ENCODE measurements at places on chromosomes 11 and 22.

- no peak for DNase-seq
Measured at GRCh38 chr11:37141707-37142106, 543.7 kb upstream of the RAG2 start.

DNA sequence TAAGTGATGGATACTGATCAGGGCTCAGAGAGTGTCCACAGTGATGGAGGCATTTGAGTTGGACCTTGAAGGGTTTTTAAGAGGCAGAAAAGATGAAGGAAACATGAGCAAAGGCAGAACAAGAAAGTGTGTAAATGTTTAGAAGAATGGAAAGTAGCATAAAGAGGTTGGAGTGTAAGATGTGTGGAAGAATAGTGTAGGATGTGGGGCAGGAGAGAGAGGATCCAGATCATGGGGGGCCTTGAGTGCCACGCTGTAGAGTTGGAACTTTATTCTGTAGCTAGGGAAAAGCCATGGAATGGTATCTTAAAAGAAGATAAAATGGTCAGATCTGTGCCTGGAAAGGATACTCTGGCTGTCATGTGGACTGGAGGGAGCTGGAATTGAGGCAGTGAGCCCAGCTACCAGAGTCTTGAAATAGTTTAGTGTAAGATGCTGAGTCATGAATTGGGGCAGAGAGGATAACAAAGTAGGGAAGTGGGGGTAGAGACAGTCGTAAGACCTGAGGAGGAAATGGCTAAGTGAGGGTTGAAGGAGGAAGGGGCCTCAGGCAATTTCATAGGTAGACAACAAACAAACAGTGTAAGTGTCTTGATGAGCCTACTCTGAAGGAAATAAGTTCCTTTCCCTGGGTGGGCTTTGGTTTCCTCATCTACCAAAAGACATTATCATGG is 6.7 kb downstream of the KCNE3 start:
- DNase-seq = no peak

GRCh38 chr22:45632791-45633515 is 38.7 kb upstream of the ATXN10 start:
- no peak for DNase-seq

DNA sequence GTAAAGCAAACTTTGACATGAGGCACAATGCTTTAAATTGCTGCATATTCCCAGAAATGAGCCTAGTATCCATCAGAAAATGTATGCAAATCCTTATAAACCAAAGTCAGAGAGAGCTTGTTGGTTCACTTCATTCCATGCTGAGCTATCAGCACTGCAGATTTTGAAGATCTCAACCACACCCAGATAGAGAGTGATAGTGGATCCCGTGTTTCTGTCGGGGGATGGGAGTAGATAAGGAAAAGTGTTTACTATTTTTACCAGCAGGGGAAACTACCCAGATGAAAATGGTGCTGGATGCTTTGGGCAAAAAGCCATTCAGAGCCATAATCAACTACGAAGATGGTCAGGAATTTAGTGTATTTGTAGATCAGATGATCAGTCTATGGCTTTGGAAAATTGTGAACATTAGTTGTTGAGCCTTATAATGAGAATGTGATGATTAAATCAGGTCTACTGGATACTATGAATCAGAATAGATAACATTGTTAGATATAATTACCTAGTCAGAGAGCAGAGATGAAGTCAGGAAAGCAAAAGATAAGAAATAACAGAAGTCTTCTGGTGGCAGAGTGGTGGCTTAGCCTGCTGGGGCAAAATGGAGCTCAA is 10.8 kb downstream of the OR51B6 start:
- DNase-seq = no peak

GRCh38 chr11:121613724-121614123 is 161.0 kb upstream of the SORL1-AS1 start:
- DNase-seq = no peak

DNA sequence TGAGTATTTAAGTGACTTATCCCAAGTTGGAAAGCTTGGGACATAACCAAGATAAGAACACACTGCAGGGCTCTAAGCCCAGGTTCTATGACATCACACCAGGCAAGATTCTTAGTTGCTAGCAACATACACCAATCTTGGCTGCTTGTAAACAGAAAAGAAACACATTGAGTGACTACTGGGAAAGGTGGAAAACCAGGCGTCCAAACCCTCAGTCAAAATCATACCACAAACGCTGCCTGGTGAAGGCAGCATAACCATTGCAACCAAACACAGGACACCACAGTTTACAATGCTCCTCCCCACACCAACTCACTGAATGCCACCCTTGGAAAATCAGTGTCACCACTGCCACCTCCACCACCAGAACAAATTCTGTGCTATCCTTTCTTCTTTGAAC is 379.9 kb downstream of the TTC28 start:
- DNase-seq = peak; percentile 55

GRCh38 chr11:33944693-33945424 is 53.0 kb upstream of the LMO2 start:
- no peak for DNase-seq

DNA sequence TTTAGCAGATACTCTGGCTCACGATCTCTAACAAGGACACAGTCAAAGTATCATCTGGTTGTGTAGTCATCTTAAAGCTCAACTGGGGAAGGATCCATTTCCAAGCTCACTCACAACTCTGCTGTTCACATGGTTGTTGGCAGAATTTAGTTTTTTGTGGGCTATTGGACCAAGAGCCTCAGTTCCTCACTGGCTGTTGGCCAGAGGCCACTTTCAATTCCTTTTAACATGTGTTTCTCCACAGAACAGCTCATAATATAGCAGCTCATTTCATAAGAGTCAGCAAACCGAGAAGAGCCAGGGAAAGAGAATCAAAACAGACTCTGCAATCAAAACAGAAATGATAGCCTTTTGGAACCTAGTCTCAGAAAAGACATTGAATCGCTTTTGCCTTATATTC is 22.6 kb downstream of the IZUMO1R start:
- DNase-seq = no peak

DNA sequence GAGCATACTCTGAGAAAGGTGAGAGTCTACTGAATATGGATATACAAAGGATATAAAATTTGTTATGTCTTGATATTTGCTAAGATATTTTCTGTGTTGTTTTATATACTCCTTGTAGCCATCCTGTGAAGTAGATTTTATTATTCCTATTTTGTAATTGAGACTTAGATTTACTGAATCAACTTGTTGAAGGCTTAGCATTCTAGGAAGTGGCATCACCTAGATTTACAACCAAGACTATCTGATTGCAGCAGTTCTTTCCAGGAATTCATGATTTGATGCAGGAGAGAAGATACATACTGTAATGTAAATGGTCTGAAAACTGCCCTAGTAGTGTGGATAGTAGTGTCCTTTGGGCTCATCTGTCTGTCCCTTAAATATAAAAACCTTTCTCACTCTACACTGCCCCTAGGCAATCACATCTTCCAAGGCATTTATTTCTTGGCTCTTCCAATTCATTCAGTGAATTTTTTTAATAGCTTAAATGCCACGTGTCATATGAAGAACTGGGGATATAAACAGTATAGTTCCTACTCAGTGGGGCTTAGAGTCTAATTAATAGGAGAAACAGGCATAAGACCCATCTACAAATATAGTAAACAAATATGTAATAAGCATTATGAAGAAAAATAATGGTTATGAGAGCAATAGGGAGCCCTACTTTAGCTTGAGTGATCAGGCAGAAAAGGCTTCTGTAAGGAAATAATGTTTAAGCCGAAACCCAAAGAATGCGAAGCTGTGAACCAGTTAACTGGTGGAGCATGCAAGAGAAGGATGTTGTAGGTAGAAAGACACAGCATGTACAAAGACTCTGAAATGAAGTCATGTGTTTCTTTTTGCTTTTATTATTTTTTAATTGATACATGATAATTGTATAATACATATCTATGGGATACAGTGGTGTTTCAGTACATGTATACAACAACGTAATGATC is 13.6 kb downstream of the IPO7 start:
- DNase-seq = no peak

DNA sequence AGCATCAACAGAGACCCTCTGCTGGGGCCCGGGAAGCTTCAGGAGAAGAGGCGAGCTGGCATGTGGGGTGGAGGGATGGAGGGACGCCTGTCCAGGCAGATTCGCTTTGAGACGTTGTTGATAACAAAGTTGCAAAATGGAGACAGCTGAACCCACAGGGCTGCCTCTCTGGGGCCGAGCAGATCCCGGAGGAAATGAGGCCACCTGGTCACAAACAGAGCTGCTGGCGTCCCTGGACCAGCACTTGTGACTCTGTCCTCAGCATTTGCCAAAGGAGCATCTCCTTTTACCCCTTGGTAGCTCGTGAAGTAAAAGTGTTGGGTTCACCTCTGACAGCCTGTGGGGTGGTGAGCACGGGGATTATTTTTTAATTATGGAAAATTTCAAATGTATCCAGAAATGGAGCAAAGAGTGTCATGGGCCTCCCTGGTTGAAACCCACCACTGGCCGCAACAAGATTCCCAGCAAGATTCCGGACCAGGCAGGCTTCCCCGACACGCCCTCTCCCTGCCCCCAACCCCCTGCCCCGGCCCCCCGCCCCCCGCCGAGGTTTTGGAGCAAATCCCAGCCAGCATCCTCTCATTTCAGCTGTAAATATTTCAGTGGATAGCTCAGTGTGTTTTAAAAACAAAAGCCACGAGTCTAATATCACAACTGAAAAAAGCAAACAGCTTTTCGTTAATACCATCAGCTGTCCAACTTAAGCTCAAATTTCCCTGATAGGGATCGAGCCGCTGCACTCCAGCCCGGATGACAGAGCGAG is 20.3 kb downstream of the GRAMD4 start:
- DNase-seq = no peak

DNA sequence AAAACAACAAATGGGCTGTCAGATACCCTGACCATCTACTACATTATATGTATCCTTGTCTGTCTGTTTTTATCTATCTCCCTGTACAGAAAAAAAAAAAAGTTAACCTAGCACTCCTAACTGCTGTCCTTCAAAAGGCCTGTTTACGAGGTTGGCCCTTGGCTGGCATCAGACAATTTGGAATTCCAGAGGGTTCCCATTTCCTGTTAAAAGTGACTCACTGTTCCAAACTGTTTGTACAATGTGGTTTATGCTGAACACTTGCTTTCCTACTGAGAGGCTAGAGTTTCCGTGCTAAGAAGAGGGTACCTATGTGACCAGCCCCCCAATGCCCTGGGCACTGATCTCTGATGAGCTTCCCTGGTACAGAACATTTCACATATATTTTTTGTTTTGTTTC is 65.9 kb upstream of the HMGXB4 start:
- DNase-seq = no peak

DNA sequence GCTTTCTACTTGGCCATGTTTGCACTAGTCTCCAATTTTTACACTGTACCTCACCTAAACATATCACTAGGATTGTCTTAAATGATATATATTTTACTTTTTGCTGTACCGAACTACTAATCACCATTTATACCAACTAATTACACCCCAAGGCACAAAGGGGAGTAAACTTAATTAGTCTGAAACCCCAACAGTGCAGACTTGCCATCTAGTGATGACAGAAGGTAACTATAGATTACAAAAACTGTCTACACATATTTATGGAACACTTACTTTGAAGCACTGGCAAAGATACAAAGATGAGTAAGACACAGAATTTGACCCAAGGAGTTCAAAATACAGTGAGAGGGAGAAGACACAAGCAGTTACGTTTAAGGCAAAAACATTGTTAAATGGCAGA is 139.7 kb downstream of the CNTN5 start:
- no peak for DNase-seq

- DNase-seq = peak; percentile 65
Measured at GRCh38 chr11:44498089-44498871, 67.2 kb upstream of the CD82 start.

GRCh38 chr11:14902650-14903350 is 10.8 kb upstream of the CYP2R1 start:
- DNase-seq = no peak

GRCh38 chr22:20523086-20523983 is 15.9 kb downstream of the MED15 start:
- DNase-seq = no peak

DNA sequence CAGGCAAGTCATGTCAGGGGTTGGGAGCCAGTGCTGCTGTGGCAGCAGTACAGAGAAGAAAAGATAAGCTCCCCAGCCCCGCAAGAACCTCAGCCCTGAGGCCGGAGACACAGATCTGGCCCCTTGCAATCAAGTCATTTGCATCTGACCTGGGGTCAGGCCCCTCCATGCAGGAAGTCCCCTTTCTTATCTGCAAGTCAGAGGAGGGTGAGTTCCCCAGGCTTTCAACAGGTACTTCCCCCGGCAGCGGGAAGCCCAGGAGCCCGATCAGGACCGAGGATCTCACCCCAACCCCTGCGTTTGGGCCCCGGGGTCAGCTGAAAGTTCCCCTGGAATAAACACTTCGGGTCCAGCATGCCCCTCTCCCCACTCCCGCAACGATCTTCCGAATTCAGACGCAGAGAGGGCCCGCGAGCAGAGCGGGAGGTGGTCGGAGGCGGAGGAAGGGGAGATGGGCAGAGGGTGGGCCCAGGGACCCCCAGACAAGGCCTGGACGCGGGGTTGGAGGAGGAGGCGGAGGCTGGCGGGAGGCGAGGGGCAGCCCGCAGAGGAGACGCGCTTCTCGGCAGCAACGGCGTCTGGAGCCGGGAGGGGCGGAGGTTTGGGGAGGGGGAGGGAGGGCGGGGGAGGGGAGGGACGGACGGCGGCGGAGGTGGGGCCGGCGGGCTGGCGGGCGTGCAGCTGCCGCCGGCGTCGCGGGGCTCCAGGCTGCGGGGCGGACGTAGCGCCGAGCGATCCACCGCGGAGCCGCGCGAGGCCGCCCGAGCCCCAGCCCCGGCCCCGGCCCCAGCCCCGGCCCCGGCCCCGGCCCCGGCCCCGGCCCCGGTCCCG is at the start of gene TSPAN18:
Gene TSPAN18 (plus strand): TSS at position 680 of the 831 bp plus-strand sequence. CDS start 179,455 bp downstream, outside the sequence.
- peak; percentile 37 for DNase-seq
